ENCODE measurements at places on chromosomes 1 and 21.

DNA sequence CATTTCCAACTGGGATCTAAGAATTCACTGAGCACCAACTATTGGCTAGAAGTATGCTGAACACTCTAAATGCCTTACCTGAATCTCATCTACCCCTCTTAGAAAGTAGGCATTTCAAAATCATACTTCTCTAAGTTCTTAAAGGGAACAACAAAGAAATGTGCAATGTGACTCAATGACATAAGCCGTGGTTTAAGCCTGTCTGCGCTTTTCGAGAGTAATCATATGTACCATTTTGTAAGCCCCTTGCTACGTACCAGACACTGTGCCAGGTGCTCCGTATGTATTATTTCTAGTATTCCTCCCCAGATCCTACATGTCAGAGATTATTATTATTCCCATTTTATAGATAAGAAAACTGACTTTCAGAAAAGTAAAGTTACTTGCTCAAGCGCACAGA, 454.2 kb downstream of the SETD4 start:
- no peak for DNase-seq

- no peak for DNase-seq
These were observed 15.5 kb upstream of the SARS1 start for GRCh38 chr1:109198043-109198695.

- no peak for DNase-seq
These were observed 26.4 kb upstream of the CLIC6 start for GRCh38 chr21:34642211-34643075.

GRCh38 chr1:1427820-1428148, 6.7 kb upstream of the ANKRD65 start:
- no peak for DNase-seq

GRCh38 chr21:36430841-36431240, 45.6 kb downstream of the CHAF1B start:
- no peak for DNase-seq

- no peak for DNase-seq
These were observed 17.4 kb upstream of the ARHGEF10L start for GRCh38 chr1:17521946-17522612.

GRCh38 chr1:2290595-2291510, 62.7 kb downstream of the SKI start:
- peak; percentile 77 for DNase-seq

- DNase-seq, result no peak
These were observed 294.2 kb downstream of the KIF26B start for GRCh38 chr1:245448975-245449431.

DNA sequence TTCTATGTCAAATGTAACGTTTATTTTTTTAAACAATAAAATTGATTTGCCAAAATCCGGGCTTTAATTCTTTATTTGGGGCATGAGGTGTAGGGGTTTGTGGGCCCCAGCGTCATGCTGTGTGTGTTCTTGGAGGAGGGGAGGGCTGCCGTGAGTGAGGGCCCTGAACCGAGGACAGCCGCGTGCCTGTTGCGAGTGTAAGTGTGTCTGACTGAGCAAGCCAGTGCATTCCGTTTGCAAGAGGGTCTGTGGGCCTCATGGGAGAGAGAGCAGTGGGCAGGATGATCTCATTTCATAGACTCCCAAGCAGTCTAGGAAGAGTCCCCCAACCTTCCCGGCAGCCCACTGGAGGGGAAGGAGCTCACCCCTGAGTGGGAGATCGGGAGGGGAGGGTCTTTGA, 21.4 kb upstream of the SPSB1 start:
- no peak for DNase-seq

DNA sequence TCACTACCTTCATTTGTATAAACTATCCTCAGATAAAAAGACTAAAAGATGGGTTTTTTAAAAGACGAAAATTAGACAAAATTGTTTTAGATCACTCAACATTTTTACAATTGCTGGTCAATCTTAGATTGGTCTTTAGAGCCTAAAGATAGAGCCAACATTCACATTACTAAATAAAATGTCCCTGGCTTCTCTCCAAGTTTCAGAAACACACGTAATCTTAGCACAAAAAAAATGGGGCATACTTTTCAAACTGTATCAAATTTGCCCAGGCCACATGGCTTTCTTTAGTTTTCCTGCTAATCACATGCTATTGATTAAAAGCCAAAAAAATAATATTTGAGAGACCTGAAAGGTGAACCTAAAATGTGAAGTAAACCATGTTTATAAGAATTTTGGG, 288.1 kb downstream of the DPYD start:
- DNase-seq, result no peak

DNA sequence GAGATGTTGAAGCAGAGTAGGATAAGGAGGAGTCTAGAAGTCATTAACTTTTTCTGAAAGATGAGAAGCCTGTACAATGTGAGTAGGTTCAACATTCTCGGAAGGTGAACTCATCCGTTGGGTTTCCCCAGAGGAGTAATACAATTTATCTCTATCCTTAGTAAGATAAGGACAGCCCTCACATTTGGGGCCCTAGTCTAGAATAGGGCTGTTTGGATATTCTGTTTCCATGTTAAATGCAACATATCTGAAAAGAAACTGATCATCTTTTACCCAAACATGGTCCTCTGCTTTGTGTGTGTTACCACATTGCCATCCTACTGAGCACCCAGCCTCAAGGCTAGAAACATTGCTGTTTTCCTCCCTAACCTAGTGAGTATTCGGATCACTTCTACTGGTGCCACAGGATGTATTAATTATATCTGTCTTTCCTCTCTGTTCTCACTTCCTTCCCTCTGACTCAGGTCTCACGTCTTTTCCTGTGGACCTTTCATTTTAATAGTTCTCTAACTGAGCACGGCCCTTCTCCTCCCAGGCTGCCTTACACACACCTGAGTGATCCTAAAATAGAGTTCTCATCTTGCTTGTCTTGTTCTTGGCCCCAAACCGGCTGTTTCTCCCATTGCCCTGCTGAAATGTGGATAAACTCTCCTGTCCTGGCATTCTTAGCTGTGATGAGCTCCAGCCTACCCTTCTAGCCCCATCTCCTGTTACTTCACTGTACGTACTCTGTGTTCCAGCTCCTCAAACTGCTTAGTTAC, 91.7 kb downstream of the CDC14A start:
- DNase-seq, result no peak

GRCh38 chr1:157978586-157979403, 14.7 kb upstream of the KIRREL1 start:
- DNase-seq, result no peak

Data from stimulated activated CD4-positive, alpha-beta T cell treated with anti-CD3 and anti-CD28 coated beads, Interleukin-12 subunit alpha, Interleukin-12 subunit beta, amount 100 ng/mL, for 48 hours (primary cell).